Mammary epithelial cell (primary cell): ENCODE measurements at places on chromosomes 13 and 19.

DNA sequence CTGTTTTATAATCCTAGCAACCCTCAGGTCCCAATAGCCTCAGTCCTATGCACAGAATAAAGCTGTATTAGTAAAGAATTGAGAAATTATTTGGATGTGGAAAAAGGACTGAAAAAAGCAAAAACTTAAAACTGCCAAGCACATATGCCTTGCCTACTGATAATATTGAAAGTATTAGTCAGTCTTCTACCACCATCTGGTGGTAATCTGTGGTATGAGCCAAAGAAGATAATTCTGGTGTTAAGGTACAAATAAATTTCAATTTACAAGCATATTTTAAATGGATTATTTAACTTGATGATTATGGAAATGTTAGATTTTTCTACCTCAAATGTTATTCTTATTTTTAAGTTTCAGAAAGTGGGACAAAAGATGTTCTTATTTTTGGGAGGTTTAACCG, 460.3 kb upstream of the KLHL1 start:
- peak; percentile 11 for DNase-seq

- DNase-seq = no peak
Observed at GRCh38 chr13:102620516-102620915, 23.7 kb downstream of the TPP2 start.

GRCh38 chr13:26929971-26930730, 169.6 kb upstream of the GPR12 start:
- DNase-seq = peak; percentile 28

- DNase-seq = peak; percentile 14
Observed at GRCh38 chr13:111058796-111059506, 56.2 kb upstream of the ARHGEF7 start.

- no peak for DNase-seq
Observed at GRCh38 chr13:22828081-22828480, 352.7 kb upstream of the SGCG start.

DNA sequence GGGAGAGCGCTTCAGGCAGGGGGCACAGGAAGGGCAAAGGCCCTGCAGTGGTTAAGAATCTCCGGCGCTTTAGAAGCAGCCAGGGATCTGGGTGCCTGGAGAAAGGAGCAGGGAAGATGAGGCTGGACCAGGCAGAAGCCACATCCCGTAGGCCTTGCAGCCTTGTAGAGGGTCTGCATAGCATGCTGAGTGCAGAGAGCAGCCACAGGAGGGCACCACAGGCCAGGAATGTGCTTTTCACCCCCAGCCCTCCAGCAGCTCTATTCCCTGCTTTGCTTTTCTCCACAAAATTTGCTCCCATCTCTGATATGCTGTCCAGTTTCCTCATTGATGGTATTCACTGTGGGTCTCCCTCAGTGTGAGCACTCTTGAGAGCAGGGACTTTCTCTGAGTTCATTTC, 5.7 kb downstream of the WDR62 start:
- DNase-seq = peak; percentile 17

GRCh38 chr19:43634872-43635560, 4.6 kb downstream of the CADM4 start:
- DNase-seq = no peak

- no peak for DNase-seq
Observed at GRCh38 chr13:41641429-41641828, 184.1 kb downstream of the RGCC start.
